ENCODE measurements at places on chromosomes 2 and 18.

DNA sequence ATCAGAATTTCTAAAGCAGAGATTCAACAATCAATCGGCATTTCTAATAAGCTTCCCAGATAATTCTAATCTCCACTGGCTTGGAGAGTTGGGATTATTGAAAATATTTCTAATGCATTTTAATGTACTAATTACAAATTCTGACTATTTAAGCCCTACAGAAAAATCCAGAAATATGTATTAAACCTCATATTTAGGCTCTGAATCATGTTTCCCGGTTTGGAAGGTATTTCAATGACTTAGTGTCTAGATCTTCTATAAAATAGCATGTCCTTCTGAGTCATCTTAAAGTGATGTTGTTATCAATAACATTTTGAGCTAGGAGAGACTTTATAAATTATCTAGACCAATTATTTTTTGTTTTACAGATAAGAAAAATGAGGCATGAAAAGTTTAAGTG, 258.8 kb upstream of the NRXN1 start:
- no peak for DNase-seq

DNA sequence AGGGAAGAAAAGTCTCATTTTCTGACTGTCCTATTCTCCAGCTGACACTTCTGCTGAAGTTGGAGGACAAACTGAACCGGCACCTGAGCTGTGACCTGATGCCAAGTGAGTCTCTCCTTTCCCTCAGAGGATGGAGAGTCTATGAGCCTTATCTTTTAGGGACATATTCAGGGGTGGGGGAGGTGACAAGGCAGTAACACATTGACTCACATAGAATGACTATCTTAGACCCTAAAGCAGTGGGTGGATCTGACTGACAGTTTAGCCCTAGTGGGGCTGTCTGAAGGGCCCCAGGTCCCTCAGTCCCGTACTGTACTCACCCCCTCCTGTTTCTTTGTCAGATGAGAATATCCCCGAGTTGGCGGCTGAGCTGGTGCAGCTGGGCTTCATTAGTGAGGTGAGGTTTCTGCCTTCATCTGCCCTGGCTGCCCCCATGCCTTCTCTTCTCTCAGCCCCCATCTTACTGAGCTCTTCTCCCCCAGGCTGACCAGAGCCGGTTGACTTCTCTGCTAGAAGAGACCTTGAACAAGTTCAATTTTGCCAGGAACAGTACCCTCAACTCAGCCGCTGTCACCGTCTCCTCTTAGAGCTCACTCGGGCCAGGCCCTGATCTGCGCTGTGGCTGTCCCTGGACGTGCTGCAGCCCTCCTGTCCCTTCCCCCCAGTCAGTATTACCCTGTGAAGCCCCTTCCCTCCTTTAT, 805 bp upstream of the KRTCAP3 start:
- no peak for DNase-seq

- no peak for DNase-seq
Observed at GRCh38 chr2:142425551-142425950, 294.7 kb upstream of the LRP1B start.

DNA sequence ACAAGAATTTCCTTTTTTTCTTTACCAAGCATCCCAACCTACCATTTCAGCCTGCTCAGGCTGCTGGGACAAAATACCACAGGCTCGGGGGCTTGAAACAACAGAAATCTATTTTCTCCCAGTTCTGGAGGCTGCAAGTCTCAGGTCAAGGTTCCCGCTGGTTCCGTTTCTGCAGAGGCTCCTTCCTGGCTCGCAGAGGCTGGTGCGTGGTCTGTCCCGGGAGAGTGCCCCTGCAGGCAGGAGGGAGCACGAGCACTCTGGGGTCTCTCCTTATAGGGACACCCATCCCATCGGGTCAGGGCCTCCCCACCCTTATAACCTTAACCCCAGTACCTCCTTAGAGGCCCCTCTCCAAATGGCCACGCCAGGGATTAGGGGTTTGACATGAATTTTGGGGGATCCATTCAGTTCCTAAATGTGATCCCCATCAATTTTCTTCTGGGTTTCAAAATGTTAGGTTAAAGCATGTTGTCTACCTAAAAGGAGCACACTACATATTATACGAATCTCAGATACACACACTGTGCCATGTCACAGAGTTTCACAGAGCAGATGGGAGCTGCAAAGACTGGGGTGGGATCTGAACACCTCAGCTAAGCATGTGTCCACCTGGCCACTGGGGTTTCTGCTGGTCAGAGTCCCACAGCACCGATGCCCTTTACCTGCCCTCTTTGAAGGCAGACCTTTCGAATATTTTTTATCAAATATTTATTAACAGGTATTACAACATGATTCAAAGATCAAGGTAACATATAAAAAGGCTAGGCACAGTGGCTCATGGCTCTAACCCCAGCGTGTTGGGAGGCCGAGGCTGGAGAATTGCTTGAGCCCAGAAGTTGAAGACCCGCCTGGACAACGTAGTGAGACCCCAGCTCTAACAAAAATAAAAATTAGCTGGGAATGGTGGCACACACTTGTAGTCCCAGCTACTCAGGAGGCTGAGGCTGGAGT, 17.6 kb upstream of the ADI1 start:
- DNase-seq: no peak

DNA sequence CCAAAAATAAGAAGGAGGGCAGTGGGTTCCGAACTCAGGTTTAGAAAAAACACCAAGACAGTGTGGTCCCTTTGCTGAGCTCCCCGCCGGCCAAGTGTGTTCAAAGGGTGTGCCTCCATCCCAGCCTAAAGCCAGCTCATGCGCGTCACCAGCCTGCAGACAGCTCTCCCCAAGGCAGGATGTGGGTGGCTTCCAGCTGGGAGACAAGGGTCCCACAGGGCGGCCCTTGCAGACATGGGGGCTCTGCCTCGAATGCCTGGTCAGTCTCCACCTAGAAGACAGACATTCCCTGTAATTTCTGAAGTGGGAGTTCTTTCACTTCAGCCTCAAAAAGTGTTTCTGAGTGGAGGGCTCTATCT, 135.8 kb upstream of the GPC1 start:
- DNase-seq: no peak

DNA sequence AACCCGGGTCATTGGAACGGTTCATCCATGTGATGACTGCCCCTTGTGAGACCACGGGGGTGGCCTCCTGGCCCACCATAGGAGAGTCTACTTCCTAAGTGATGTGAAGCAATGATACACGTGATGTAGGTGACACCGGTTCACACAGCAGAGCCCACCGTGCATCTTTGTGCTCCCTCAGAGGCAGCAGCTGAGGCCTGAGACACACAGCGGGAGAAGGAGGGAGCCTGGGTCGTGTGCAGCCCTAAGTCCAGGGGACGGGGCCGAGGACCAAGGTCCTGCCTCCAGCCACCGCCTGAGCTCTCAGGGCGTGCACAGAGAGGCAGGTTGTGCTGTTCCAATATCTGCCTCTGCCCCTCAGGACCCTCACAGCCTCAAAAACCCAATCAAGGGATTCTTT, 377.2 kb upstream of the SALL3 start:
- DNase-seq: no peak

DNA sequence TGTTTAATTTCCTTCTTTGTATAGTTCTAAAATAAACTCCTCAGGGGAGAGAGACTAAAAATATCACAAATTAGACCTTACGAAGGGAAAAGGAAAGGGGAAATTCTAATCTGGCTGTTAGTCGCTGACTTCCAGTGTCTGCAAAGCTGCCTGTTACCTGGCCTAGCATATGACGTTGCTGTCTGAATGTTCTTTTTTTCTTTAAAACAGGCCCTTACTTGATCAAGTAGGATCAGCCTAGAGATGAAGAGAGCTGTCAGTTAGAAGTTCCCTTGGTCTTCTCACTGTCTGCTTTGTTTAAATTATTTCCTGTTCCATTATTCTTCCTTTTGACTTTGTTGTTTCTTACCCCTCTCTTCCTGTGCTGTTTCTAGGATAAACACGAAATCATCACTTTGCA, 11.2 kb downstream of the NCK2 start:
- no peak for DNase-seq

GRCh38 chr2:61715506-61715905, 138.4 kb downstream of the FAM161A start:
- no peak for DNase-seq

DNA sequence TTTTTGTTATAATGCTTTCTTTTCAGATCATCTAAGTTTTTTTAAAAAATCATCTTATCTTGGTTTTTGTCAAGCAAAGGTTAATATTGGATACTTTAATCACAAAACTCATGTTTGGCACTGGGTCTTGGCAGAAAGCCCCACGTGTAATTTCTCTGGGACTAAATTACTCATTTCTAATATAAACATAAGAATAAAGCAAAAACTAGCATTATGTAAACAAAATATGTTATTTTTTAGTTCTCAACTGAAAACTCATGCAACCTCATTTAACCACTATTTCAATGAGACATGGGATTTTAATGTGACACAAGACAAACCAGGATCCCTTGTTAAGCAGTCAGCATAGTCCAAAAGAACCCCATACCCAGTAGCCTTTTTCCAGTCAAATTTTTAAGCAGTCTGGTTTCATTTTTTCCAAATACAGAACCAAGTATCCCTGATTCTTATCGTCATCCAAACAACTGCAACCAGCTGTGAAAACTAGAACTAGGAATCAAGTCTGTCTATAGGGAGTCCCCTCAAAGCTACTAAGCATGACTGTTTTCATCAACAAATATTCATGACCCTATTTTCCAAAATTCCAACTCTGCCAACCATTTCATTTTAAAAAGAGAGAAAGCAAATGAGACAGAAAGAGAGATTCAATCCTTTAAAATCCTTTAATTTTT, 27.1 kb downstream of the PID1 start:
- no peak for DNase-seq

DNA sequence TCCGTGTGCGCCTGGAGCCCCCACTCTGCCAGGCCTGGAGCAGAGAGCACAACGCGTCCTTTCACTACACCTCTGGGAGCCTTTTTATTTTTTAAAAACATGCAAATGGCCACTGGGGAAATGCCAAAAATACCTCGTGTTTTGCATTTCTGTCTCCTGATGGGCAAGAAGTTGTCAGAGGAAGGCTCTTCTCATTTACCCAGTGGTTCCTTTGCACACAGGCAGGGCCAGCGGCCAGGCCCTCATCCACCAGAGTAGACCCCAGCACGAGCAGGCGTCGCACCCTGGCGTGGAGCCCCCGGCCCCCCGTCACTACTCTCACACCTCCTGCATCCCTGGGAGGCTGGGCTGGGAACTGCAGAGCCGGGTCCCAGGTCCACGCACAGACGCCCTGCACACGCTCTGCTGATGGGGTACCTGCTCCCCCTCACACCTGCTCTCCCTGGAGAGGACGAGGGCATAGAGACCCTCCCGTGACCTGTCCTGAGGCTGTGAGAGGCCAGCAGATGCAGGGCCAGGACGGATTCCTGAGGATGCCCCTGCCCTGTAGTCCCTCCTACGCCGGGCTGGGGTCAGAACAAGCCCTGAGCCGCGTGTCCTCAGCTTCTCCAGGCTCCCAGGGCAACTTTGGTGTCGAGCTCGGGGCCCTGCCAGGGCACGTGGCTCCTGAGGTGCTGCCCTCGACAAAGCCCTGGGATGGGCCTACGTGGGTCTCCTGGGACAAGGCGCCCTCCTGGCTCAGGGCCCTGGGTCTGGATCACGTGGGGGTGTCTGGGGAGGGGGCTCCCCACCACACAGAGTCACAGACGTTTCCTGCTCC, 65.0 kb downstream of the NFATC1 start:
- no peak for DNase-seq

DNA sequence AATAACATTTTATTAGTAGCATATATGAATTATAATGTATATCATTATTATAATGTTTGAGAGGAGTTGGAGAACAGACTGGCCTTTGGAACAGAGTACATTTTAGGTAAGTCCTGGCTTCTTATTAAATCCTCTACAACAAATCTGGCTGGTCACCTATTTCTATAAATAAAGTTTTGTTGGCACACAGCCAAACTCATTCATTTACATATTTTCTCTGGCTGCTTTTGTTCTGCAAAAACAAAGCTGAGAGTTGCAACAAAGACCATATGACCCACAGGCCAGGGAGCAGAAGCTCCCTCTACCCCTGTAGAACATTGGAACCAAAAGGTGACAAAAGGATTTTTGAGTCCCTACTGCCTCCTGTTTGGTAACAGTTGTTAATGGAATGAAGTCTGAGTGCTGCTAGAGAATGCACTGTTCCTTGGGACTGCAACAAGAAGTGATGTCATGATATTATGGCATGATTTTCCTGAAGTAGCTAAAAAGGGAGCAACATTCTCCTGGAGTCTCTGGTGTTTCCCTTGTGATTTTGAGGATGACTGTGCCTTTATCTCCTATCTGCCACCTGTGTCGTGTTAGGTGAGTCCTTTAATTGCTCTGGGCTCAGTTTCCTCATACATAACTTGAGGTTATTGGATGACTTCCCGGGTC, 22.0 kb upstream of the SP9 start:
- DNase-seq: no peak

GRCh38 chr2:176094349-176094748, 1.8 kb downstream of the HOXD13 start:
- DNase-seq: no peak

- DNase-seq: no peak
Observed at GRCh38 chr18:62877411-62878221, 162.3 kb downstream of the PHLPP1 start.

DNA sequence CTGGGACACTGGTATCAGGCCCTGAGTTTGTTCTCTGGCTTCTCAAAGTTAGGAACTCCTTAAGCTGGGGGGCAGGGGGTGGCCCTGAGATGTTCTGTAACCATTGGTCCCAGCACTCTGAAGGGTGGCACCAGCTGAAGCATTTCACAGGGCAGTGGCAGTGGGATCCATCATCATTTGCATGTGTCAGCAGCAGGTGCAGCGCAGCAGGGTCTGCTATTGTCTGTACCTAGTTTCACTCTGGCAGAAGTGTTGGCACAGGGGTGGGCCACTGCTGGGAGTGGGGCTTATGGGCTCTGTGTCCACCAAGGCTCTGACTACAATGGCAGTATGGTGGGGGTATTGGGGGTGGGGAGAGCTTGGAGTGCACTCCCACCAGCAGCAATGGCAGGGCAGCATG, 460.4 kb upstream of the ZNF804A start:
- DNase-seq: no peak

DNA sequence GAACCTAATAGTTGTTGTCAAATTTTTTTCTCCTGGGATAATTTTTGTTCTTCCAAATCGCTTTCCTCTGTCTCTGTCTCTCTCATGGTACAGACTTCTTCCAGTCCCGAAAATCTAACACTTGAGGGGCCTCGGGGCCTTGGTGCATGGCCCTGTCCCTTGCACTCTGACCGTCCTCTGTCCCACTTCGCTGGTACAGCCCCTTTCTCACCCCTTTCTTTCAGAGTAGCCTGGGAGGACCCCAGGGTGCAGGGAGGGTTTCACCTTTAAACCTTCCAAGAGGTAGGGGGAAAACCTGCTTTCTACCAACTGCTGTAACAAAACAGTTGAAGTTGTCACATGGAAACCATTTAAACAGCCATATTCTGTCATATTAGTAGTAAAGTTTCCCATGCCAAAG, 22.2 kb upstream of the FAHD2A start:
- no peak for DNase-seq

DNA sequence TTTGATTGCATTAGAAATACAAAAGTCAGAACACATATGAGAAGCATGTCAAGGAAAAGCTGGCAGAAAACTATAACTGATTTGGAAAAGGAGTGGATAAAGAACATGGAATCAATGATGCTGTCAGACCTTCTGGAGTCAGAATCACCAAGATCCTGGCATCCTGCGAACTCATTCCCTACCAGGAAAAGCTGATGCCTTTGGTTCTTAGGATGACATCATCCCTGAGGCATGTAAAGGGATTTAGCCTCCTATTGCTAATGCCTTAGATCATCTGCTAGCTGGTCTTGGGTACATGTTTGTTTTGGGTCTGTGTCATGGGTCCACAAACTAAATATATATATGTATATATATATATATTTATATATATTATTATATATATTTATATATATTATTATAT, 680.7 kb downstream of the EPHA4 start:
- peak; percentile 17 for DNase-seq

Data from D721Med (cell line).